Stimulated activated CD8-positive, alpha-beta memory T cell treated with anti-CD3 and anti-CD28 coated beads, Interleukin-2, amount 100 ng/mL, for 48 hours (primary cell): ENCODE measurements at places on chromosomes 1 and 21.

GRCh38 chr1:55670331-55671082, 455.3 kb upstream of the USP24 start:
- no peak for DNase-seq

- DNase-seq: peak; percentile 43
These were observed 31.9 kb downstream of the SETD4 start for GRCh38 chr21:36028127-36029069.

DNA sequence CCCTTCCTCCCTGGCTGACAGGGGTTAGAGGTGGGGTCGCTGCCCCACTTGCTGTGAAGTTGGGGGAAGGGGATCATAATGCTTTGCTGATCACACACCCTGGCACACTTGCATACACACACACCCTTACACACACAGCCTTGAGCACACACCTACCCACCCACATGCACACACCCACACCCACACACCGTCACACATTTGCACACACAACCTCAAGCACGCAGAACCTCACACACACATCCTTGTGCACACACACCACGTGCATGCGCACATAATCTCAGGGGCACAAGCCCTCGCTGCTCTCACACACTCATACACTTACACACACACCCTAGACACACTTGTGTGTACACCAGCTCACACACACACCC, 16.4 kb upstream of the TNFRSF8 start:
- DNase-seq: no peak

- DNase-seq: no peak
These were observed 281.2 kb upstream of the PLXNA2 start for GRCh38 chr1:208525417-208525816.

DNA sequence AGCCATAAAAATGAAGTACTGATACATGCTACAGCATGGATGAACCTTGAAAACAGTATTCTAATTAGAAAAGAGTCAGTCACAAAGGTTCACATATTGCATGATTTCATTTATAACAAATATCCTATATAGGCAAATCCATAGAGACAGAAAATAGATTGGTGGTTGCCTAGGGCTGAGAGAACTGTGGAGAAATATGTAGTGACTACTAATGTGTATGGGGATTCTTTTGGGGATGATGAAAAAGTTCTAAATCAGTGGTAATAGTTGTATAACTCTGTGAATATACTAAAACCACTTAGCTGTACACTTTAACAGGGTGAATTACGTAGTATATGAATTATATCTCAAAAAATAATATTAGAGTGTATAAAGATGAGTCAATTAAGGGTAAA, 45.8 kb downstream of the RNF115 start:
- no peak for DNase-seq

- no peak for DNase-seq
These were observed 26.6 kb downstream of the IL23R start for GRCh38 chr1:67192902-67193301.

- DNase-seq: no peak
These were observed 7.9 kb downstream of the NKAIN1 start for GRCh38 chr1:31231802-31232201.

DNA sequence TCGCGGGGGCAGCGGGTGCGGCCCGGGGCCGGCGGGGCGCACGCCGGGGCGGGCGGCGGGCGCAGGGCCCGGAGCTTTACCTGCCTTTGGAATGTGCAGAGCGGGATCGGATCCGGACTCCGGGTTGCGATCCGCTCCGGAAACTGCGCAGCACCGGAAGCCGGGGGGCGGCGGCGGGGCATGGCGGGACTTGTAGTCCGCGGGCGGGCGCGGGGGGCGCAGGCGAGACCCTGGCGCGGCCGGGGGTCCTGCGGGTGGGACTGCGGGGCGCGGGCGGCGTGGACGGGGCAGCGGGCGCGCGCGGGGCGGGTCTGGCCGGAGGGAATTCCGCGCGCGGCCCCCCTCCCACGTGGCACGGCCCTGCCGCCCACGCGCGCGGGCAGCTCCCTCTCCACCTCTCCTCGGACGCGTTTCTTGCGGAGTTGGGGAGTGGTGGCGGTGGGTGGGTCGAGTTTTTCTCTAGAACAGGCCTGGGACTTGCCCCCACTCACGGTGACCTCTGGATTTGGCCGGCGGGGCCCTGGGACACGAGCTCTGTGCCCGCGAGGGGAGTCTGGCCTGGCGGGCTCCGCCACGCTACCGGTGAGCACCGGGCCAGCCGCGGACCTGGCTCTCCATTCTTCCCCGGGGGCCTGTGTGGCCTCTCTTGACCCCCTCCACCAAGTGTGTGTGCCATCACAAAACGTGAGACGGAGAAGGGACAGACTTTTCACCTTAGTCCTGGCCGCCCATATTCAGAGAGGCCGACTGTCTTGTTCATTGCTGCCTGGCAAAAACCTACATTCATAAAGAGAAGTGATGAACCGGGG, at the start of gene PRDM15:
PRDM15 (minus strand) TSS at position 155 of the 809 bp plus-strand sequence. CDS start 18,981 bp downstream, outside the sequence.
- DNase-seq: peak; percentile 79

GRCh38 chr1:43009274-43009673, 50.6 kb upstream of the SLC2A1 start:
- DNase-seq: no peak

GRCh38 chr1:112297536-112297935, 98.5 kb upstream of the CTTNBP2NL start:
- no peak for DNase-seq

DNA sequence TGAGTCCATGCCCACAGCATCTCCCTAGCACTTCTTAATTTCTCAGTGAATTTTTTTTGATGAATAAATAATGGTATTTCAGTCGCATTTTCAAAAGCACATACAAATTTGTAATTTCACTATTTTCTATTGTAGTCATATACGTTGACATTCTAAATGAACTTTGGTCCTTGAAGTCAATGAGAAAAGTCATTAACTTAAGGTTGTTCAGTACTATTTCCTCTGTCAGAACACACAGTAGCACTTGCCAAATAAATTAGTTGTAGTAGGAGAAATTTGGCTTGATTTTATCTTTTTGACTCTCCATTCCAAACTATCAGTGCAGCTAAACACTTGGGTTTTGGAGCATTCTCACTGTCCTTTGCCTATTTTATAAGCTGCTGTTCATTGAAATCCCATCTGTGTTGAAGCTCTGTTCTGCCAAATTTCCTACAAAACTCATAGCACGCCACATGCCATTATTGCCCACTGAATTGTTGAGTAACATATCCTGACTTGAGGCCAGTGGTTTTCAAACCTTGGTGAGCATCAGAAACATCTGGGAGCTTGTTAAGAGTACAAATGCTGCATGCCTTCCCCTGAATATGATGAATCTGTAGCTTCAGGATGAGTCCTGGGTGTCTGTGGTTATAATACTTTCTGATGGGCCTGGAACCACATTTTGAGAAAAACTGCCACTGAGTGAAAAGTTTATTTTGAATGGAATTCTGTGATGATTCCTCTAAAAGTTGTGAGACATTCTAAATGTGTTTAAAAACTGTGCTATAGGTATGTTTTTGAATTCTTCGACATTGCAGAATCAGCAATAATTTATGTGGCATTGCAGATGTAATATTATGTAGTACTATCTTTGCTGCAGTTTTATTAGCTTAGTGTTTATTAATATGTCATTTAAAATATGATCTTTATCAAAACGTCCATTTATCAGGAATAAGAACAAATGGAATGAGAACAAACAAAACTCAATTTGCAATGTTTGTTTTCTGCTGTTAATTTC, 78.9 kb downstream of the DNM3 start:
- DNase-seq: no peak

GRCh38 chr1:160768295-160768657, 27.7 kb upstream of the LY9 start:
- peak; percentile 73 for DNase-seq

- no peak for DNase-seq
These were observed 9.4 kb upstream of the MT1HL1 start for GRCh38 chr1:237013608-237014007.

GRCh38 chr1:62588000-62588399, 9.3 kb upstream of the ANGPTL3 start:
- DNase-seq: no peak

GRCh38 chr1:145425436-145426029, at the start of gene NBPF20:
Gene NBPF20 (minus strand): TSS chr1:145425603. CDS start chr1:145405272, 20,331 bp downstream.
- peak; percentile 72 for DNase-seq

DNA sequence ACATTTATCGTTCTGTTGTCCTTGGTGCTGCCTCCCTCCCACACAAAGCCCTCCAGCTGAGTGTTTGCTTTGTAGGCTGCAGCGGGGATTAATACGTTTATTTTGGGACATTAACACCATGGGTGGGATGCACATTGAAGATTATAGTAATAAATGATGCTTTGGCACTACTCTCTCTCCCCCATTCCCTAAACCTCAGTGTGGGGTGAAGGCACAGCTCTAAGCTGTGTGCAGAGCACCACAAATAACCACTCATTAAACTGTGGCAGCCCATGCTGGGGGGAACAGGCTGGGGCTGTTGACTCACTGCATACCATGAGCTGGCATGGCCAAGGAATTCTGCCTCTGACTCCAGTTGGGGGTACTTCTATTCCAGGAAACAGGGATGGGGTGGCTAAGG, 7.7 kb downstream of the PCP4L1 start:
- DNase-seq: no peak

DNA sequence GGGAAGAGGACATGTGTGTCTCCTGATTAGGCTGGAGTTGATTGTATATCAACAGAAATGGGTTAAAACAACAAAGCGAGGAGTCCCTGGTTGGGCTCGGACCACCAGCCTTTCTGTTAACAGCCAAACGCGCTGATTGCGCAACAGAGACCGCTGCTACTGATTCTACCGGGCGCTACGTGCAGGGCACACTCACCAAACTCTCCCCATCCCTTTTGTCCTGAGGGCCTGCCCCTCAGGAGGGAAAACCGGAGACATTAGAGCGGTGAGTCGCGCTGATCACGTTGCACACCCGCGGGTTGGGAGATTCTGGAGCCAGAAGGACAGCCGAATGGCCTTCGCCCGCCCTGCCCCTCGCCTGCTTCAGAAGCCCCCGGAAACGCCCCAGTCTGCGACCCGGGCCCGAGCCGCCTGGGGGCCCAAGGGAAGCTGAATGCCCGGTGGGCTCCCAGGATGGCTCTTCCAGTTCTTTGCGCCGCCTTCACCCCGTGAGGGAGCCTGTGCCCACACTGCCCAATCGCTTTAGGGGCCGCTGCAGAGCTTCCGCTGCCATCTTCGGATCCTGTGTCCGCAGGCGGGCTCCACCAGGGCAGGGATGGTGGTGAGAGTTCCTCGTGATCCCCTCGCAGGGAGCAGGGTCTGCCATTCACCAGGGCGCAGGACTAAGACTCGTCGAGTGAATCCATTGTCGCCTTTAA, 165.4 kb upstream of the NBPF11 start:
- no peak for DNase-seq

DNA sequence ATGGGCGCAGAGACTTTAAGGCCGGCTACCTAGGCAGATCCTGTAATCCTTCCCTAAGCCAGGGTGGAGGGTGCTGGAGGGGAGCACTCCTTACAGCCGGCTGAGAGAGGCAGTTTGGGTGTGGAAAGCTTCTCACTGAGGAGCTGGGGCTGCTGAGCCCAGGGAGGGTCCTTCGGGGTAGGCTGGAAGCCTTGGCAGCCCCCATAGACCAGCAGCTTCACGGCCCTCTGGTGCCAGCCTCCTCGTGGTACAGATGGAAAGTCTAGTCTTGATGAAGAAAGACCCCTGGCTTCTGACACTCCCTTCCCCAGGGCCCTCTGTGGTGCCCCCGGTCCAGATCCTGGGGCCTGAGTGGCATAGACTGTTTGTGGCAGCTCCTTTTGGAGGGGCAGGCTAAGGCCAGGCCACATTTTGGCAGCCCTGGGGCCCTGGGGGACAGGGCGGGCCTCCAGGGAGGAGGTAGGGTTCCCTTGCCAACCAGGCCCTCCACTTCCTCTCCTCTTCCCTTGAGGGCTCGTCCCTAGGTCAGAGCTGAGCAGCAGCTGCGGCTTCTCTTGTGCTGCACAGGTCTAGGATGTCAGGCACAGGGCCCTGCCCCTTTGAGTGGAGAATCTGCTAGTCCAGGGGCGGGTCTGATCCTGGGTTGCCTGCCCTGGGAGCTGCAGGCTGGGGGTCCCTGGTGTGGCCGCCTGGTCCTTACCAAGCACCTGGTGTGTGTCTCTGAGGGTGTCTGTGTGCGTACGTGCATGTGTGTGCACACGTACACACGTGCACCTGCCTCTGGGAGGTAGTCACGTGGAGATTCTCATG, 4.8 kb downstream of the AMPD2 start:
- DNase-seq: no peak

DNA sequence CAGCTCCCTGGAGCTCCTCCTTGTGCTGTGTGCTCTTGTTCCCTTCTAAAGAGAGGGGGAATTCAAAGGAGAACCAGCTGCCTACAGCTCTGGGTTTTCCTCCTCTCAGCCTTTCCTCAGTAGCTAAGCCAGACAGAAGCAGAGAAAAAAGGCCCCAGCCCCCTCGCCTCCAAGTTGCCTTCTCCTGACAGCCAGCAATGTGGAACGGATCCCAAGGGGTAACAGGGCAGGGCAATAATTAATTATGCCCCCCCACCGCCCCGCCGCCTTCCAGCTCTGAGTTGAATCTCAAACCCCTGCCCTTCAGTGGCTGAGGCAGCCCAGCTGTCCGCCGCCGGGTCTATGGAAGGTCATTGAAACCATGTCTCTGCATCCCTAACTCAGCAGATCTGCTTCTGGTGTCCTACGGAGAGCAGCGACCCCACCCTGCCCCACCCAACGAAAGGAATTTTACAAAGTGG, 69.0 kb upstream of the GOLT1A start:
- DNase-seq: no peak

GRCh38 chr1:230698130-230698529, 15.8 kb downstream of the AGT start:
- DNase-seq: no peak

GRCh38 chr1:199272628-199273086, 633.8 kb downstream of the PTPRC start:
- DNase-seq: no peak

DNA sequence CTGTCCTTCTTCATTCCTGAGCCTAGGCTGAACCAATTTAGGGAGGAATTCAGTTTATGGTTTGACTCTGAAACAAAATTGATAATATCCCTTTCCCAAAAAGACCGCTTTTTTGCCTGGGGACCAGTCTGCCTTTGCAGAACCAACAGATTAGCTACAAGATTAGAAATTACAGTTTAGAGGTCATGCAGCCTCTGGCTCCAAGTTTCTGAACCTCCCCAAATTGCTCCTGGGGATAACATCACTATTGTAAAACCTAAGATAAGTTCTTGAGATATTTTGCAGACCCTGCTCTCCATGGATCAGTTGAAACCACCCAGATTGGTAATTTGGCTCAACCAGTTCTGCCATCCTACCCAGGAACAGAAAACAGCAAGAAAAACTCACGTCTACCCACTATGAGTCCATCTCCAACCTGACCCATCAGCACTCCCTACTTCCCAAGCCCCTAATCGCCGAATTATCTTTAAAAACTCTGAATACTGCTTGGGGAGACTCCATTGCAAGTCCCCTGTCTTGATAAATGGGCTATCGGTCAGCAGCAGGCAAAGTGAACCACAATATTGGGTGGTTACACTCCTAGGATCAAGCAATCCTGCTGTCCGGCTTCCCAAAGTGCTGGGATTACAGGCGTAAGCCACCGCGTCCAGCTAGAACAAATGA, 605 bp upstream of the RABGGTB start:
- no peak for DNase-seq
